Activated effector memory CD4-positive, alpha-beta T cell treated with Interleukin-2 at 50 U/mL for 16 hours (primary cell): ENCODE measurements at places on chromosomes 6 and 20.
A peak's percentile ranks its signal among the peaks of the same experiment; 100 is the strongest.

GRCh38 chr20:4814696-4815252 is 93.1 kb downstream of the PRND start:
- peak; percentile 46 for DNase-seq

DNA sequence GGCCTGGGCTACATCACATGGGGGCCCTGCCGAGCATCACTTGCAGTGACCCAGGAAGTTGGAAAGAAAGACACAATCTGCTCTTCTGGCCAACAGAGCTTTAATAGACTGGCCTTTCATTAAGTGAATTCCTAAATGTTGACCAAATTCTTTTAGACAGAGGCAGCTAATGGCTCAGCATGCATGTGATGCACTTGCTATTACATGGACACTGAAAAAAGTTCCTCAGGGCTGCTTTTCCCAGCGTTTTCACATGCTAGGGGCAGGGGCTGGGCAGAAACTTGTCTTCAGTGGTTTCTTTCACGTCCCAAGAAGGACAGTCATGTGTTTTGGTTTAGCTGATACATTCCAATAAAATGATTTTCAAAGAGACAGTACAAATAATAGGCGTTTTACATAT is 651.0 kb upstream of the SLC35B3 start:
- no peak for DNase-seq

- no peak for DNase-seq
These were observed 177.8 kb downstream of the EDN1 start for GRCh38 chr6:12467706-12468670.

GRCh38 chr6:157708239-157708638 is 114.8 kb upstream of the SNX9 start:
- no peak for DNase-seq

DNA sequence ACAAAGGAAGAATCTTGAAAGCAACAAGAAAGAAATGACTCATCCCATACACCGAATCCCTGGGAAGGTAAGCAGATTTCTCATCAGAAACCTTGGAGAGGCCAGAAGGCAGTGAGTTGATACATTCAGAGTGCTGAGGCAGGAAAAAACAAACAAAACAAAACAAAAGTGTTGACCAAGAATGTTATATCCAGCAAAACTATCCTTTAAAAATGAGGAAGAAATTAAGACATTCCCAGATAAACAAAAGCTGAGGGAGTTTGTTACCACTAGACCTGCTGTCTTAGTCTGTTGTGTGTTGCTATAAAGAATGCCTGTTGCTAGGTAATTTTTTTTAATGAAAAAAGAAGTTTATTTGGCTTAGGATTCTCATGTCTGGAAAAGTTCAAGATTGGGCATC is 33.7 kb upstream of the PPP1R3G start:
- DNase-seq, result no peak

- DNase-seq, result no peak
These were observed 32.8 kb downstream of the CD164 start for GRCh38 chr6:109349419-109349987.
